ENCODE measurements at places on chromosomes 1 and 21.
A peak's percentile ranks its signal among the peaks of the same experiment; 100 is the strongest.

DNA sequence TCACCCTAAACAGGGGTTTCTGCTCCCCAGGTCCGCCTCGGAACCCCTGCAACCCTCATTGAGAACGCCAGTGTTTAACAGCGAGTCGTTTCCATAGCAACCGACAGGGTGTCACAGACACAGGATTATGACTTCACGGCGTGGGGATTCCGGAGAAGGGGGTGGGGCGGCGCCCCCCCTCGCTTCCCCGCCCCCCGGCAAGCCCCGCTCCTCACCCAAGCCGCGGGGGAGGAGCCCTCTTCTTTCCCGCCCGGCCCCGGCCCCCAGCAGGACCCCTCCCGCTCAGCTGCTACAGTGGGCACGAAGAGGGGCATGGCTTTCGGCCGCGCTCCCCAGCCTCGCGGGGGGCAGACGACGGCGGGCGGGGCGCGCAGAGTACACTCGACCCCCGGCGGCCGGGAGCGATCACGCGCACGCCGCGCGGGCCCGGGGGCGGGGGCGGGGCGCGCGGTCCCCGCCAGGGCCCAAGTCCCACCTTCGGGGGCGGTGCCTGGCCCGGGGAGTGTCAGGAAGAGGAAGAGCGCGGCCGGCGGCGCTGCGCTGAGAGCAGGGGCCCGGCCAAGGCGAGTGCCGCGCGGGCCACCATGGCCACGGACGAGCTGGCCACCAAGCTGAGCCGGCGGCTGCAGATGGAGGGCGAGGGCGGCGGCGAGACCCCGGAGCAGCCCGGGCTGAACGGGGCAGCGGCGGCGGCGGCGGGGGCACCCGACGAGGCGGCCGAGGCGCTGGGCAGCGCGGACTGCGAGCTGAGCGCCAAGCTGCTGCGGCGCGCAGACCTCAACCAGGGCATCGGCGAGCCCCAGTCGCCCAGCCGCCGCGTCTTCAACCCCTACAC is at the start of gene EFHD2:
Gene EFHD2, plus strand, starts transcription at position 501 of the 835 bp plus-strand sequence. Its CDS starts 84 bp downstream, at position 585.
- ATAC-seq = peak; percentile 81

- peak; percentile 22 for ATAC-seq
Measured at GRCh38 chr1:100448366-100448765, 89.6 kb upstream of the GPR88 start.

DNA sequence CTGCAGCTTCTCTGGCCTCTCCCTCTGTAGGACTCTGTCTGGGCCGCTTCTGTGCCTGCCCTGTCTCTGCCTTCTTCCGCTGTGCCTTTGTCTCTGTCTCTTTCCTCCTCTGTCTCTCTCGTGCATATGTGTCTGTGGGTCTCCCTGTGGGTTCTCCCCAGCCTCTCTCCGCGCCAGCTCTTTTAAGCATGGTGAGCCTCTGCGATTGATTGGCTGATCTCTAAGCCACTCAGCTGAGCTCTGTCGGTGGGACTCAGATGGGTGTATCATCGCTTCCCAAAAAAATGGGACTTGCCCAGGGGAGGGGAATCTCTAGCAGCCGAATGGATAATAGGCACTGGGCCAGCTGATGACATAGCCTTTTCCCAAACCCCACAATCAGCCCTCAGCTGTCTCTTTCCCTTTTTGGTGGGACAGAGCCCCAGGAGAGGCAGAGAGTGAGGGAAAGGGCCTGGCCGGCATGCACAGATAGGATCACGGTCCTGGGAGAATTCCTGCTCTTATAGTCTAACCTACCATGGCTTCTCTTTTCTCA is at the start of gene ADAMTS4:
Gene ADAMTS4, minus strand, starts transcription at position 158 of the 535 bp plus-strand sequence. CDS start 427 bp downstream, outside the sequence.
- no peak for ATAC-seq

DNA sequence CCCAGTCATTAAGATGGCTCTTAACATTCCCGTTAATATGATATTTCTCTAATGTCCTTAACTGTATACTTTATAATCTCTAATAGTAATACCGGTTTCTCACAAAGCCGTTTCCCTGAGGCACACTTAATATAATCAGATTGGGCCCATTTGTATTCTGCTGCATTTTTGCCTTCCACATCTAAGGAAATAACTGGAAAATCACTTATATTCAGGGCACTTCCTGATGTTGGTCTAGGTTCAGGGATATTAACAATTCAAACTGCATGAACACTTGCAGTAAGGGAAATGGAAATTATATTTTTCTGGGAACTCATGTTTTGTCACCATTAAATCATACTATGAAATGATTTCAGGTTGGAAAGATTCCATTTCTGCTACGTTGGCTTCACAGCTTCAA is 119.8 kb downstream of the TPR start:
- ATAC-seq = no peak

GRCh38 chr1:204294357-204294756 is 65.4 kb downstream of the PLEKHA6 start:
- peak; percentile 75 for ATAC-seq

DNA sequence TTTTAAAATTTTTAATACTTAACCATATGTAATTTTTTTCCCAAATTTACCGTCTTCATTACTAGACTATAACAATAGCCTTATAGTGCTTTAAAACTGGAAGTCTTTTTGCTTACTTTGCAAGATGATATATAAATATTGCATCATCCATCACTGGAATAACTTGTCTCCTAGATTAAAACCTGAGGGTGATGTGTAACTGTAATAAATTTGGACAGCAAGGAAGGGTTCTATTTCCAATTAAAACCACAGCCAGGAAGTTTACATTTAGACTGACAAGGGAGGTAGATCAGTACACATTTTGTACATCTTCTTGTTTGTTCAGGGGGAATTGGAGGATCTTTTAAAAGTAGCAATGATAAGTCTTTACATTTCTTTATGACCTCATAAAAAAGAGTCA is 21.9 kb downstream of the NTNG1 start:
- ATAC-seq = no peak

DNA sequence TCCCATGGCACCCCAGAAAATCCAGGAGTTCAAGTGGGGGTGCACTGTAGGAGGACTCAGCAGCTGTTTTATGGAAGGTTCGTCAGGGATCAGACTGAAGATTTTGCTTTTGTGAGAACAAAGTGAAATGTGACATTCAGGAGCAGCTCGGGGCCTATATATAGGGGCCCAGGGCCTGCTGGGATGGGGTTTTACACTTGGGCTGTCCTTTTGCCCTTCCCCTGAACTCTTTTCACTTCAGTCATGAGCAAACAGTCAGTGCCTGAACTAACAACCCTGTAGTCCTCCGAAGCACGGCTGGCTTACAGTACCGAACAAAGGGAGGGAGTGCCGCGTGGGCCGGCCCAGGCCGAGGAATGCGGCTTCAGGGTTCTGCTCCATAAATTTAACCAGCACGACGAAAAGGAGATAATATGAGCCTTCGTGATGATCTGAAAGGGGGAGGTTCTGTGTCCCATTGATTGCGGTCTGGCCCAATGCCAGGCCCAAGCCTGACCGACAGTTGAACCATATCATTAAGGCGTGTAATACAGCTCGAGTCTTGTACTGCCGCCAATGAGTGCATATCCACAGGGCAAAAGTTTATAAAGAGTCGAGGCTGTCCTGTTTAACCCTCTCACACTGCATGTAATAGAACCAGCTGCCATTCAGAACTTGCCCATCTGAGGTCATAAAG is 139.9 kb downstream of the DHRS3 start:
- ATAC-seq = peak; percentile 88

DNA sequence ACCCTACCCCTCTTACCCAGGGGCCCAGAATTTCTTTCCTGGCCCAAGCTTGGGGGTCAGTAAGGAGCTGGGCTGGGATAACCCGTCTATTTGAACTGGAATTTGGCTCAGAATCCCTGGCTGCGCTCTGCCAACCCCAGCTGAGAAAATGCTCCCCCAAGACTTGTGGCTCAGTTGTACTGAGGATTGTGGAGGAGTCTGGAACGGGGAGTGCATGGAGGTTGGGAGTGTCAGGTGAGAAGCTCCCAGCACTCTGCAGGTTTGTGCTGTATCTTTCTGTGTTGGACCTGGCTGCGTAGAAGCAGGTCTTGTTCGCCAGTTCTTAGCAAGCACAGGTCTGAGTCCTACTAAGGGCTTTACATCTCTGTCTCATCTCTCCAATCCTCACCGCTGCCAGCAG is 1.6 kb downstream of the TCEA3 start:
- no peak for ATAC-seq

GRCh38 chr1:224380003-224380402 is 23.3 kb downstream of the CNIH4 start:
- no peak for ATAC-seq

DNA sequence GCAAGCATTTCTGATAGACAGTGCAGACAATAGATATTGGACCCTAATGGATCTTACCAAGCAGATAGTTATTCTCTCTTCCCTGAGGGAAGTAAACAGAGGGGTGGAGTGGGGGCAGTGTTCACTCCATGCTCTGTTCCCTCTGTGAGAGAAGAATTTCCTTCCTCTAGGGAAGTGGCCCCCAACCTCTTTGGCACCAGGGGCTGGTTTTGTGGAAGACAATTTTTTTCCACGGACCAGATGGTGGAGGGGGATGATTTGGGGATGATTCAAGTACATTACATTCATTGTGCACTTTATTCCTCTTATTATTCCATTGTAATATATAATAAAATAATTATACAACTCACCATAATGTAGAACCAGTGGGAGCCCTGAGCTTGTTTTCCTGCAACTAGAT is 459.9 kb downstream of the ADGRL2 start:
- ATAC-seq = no peak

GRCh38 chr1:228058949-228059633 is 23.4 kb upstream of the ARF1 start:
- no peak for ATAC-seq

- ATAC-seq = no peak
Measured at GRCh38 chr1:161398900-161399256, 31.2 kb upstream of the CFAP126 start.

- no peak for ATAC-seq
Measured at GRCh38 chr1:12011998-12012397, 7.3 kb upstream of the MIIP start.

DNA sequence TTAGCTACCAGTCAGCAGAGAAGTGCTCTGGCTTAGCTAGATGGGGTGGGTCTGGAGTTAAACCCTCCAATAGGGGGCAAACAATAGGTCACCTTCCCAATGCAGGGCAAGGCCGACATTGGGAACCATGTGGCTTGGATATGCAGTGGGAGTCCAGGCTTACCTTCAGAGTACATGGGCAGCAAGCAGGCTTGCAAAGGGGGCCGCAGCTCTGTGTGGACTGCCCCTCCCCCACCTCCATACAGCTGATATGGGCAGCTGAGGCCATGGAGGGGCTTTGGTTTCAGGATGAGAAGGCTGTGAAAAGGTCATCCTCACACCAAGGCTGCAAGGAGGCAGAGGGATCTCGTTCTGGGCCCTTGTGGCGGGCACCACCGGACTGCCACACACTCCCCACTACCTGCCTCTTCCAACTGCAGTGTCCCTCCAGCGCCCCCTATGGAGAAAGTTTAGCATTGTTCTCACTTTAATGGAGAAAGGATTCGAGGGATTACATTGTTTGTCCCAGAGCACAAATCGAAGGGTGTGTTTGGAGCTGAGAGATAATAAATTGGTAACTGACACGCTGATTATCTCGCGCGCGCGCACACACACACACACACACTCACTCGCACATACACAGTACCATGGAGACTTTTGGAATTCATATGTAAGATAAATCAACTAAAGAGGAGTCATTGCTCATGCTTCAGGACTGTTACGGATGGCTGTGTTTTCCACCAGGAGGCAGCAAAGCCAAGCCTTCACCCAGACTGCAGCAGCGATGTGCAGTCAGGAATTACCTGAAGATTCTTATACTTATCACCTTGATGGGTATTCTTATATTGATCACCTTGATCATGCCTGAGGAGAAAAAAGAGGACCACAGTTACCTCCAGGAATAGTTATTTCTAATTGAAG is 7.0 kb upstream of the SMCP start:
- peak; percentile 73 for ATAC-seq

GRCh38 chr1:160451859-160452232 is 51.5 kb downstream of the VANGL2 start:
- ATAC-seq = no peak

GRCh38 chr1:26220199-26220912 is 13.6 kb upstream of the CEP85 start:
- ATAC-seq = no peak

GRCh38 chr1:69171248-69171647 is 396.5 kb upstream of the LRRC7 start:
- ATAC-seq = no peak

- no peak for ATAC-seq
Measured at GRCh38 chr1:99250728-99251127, 13.6 kb upstream of the PLPPR4 start.

All from esophagus mucosa (tissue), 1 donor.